Activated CD4-positive, CD25-positive, alpha-beta regulatory T cell (primary cell): ENCODE measurements at places on chromosomes 13 and 19.
A peak's percentile ranks its signal among the peaks of the same experiment; 100 is the strongest.

DNA sequence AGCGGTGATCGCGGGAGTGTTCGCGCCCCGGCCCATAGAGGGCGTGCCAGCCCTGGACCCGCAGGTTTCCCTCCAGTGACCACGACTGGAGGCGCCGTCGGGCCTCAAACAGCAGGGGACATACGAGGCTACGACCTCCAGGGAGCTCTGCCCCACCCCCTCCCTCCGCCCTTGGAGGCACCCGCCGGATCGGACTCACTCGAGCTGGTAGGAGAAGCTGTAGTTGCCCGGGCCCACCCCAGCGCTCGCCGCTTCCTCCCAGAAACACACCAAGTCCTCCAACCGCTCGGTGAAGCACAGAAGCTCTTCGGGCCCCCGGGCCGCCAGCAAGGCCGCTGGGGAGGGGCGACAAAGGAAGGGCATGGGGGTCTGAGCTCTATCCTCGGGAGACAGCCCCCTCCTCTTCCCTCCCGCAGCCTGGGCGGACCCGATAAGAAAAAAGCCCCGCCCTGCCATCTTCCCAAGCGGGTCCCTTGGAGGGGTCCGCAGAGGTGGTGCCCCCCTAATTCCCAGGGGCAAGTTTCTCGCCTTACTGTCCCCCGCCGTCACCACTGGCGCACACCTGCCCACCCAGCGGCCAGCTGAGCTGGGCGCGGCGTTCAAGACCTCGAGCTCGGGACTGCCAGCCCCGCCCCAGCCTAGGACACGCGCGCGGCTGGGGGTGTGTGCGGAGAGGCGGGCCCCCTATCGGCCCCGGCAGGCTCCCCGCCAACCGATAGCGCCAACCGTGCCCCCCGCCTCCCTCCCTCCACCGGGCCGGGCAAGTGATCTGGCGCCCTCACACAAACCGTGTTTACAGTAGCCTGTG lies 1.0 kb downstream of the EPOR start:
- peak; percentile 17 for DNase-seq

DNA sequence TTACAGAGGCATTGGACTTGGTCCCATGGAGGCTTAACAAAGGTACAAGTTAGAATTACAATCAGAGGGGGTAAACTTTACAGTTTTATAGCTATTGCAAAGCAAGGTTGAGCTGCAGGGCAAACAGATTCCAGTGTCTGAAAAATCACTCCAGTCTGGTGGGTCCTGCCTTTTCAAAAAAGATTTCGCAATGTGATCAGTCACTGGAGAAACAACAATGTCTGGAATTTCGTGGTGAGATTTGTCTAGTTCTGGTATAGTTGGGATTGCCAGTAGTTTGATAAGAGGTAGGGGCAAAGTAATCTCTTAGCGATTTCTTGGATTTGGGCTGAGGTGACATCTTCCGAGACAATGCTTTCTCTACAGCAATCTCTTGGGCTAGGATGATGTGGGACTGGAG lies 1198.2 kb upstream of the PCDH9 start:
- DNase-seq, result no peak

DNA sequence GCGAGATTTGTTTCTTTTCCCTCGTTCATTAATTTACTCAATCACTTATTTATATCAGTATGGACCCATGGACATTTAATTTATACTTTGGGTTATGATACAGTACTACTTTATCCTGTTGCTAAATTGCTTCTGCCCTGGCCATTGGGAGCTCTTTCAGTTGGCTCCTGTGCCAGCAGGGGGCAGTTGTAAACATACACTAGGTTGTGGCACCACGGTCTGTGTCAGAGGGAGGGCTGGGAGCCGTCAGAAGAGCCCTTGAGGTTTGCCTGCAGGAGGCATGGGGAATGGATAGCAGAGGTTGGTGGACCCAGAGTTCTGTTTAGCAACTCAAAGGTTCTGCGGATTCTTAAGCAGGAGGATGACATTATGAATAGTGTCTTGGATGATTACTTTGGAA lies 94.3 kb downstream of the ERCC5 start:
- DNase-seq, result no peak

DNA sequence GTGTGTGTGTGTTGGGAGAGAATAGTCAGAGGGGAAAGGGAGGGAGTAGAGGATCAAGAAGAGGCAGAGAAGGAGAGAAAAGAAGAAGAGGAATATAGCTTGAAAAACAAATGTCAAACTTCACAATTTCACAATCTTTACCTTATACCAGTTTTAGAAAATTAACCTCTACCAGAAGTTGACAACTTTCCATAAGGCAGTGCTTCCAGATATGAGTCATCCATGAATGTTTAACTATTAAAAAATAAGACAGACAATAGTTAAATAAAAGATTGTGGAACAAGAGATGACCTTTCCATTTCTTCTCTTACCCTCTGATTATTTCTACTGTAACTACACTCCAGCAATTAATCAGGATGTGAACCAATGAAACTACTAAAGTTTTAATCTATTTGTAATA lies 229.4 kb downstream of the ITGBL1 start:
- DNase-seq, result no peak

DNA sequence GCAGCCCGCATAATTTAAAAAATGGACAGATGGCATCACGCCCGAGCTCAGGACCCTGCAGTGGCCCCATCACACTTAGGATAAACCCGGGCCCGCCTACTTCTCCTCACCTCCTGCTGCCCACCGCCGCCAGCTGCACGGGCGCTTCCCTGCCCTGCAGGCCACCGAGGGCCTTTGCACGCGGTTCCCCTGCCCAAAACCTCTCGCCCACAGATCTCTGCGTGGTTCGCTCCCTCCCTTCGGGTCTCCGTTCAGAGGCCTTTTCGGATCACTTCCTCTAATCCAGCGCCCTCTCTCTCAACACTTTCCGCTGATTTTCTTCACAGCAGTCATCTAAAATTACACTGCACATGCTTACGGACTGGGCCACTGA lies 1.8 kb downstream of the SHISA7 start:
- no peak for DNase-seq

- no peak for DNase-seq
Observed at GRCh38 chr19:11425719-11426457, 6.8 kb upstream of the RGL3 start.

DNA sequence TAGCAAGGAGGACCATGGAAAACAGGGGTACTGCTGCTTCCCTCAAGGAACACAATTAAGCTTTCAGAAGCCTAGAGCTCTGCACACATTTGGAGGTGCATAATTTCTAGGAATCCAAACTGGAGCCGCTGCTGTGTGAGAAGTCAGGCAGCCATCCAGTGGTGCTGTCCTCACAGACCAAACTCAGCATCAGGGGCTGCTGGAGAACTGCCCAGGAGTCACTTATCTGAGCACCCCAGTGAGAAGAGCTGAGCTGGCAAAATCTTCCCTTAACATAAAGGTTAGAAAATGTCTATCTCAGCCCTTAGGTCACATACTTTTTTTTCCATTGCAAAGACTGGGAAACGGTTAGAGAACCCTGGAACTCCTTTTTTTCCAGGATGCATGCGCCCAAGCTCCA lies 72.8 kb downstream of the ATP7B start:
- no peak for DNase-seq

- no peak for DNase-seq
Observed at GRCh38 chr19:53311044-53311443, 22.5 kb upstream of the ZNF845 start.

DNA sequence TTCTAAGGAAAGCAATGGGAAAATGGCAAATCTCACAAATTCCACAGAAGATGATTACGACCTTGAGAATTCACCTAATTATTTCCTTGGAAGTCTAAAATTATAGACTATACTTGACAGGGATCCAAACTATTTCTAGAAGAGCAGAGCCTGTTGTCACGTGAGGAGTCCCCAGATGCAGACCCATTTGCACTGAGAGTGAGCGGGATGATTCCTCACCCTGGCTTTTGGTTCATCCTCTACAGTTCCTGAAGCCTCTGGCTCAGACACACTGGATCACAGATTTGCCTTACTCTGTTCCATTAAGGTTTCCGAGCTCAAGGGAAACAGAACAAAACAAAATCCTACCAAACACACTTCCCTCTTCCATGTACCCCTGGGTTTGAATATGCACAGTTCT lies 23.0 kb upstream of the CYSLTR2 start:
- DNase-seq, result no peak

GRCh38 chr19:37217480-37217774 lies 587 bp upstream of the ZNF383 start:
- DNase-seq, result no peak

DNA sequence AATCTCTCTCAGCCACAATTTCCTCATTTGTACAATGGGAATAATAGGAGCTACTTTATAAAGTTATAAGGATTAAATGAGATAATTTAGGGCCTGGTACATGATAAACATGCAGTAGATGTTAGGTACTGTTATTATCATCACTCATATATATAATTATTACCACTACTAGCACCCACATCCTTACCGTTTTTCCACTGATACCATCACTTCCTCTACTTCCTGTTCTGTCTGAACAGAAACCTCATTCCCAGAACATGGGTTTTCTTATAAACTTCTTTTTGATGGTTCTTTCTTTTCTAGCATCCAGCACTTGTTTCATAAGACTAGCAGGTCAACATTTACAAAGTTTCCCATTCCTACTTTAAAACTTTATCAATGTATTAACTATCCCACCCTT lies 6.3 kb downstream of the CDADC1 start:
- DNase-seq, result no peak

DNA sequence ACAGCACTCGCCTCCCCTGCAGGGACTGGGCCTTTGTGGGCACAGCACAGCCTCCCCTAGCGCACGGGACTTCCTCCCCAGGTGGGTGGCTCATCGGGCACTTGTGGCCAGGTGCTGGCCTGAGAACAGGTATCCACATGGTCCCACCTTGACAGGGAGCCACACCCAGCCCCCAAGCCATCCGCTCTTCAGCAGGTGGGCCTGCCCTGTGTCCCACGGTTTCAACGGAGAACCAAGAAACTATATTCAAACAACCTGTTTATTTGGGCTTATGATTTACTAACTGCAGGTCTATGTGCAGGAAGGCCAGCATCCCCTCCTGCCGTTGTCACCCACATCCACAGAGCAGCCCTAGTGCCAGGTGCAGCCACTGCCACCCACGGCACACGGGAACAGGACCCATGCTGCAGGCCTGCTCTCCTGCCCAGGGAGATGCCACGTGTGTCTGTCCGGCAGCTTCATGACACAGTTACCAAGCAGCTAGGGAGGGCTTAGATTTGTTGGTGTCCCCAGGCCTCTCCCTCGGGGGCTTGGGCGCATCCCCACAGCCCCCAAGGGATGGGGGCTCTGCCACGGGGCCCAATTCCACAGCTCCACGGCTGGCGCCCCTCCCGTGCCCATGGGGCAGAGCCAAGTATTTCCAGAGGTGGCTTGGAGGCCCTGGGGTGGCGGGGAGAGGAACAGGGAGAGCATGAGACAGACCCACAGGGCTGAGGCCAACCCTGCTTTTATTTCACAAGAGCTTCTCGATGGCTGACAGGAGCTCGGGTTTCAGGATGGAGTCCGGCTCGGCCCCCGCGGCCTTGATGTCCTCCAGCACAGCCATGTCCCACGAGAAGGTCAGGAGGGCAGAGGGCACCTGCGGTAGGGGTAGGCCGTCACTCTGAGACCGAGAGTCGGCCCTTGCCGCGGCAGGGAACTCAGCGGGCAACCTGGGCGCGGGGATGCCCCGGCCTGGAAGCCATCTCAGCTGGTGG lies 12.5 kb downstream of the UBXN6 start:
- no peak for DNase-seq

GRCh38 chr13:88136098-88136790 lies 465.1 kb downstream of the SLITRK5 start:
- no peak for DNase-seq

DNA sequence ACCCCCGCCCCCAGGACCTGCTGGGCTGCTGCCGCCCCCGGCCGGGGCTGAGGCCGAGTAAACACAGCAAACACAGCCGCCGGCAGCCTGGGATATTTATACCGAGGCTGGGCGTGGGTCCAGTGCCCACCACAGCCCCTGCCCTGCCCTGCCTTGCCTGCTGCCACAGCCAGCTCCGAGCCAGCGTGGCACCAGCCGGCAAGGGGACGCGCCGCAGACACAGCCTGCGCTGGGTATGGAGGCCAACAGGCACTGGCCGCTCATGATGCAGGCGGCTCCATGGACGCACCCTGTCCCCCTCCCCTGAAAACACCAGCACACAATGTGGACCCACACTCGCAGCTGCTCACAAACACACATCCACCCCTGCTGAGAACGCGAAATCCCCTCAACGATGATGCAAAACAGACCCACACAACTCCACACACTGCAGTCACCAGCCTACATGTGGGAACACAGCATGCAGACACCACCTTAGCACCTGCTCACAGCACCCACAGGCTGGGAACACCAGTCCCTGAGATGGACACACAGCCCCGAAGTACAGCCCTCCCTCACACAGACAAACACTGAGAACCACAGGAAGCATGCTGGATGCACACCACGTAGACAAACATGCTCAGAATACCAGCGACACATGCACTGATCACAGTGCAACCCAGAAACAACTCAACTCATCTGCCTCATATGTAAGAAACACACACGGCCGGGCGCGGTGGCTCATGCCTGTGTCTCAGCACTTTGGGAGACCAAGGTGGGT lies 16.2 kb downstream of the CCDC97 start:
- DNase-seq, result no peak

GRCh38 chr19:35644987-35645679 lies 3.0 kb upstream of the COX6B1 start:
- DNase-seq, result peak; percentile 30

DNA sequence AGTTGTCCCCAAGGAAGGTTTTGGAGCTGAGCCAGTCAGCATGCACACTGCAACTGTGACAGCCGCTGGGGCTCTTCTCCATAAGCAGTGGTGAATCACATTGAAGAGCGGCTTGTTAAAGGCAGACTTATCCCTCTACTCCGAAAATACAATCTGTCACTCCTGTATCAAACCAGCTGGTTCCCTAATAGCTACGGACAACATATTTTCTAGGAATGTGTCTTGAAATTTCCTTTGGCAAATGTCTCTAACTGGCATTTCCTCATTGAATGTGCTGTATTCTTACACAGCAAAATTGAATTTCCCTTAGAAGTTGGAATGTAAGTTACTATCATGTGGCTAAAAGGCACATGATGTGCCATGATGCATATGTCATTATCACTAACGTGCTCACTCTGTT lies 104.0 kb upstream of the GPR12 start:
- no peak for DNase-seq

- no peak for DNase-seq
Observed at GRCh38 chr13:95684418-95684817, 7.5 kb downstream of the DNAJC3 start.

DNA sequence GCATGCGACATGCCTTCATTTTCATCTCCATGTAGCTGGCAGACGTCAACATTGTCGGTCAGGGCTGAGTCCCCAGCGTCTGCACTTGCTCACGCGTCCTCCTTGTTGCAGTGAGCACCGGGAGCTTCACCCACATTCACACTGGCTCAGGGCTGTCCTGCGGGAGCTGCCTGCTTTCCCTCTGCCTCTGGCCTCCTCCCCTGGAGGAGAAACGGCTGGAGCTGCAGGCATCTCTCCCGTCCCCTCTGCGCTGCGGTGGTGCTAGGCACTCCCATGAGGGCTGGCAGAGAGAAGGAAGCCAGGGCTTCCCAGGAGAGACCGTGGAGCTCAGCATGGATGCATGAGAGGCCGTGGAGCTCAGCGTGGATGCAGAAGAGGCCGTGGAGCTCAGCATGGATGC lies 18.4 kb upstream of the TMEM255B start:
- DNase-seq, result no peak

- DNase-seq, result no peak
Observed at GRCh38 chr19:10256551-10256950, 4.5 kb downstream of the MRPL4 start.

GRCh38 chr13:90416519-90416918 lies 931.0 kb upstream of the MIR17HG start:
- DNase-seq, result no peak

- DNase-seq, result no peak
Observed at GRCh38 chr19:56107626-56108351, 13.3 kb downstream of the ZNF787 start.

GRCh38 chr13:49840266-49840665 lies 47.8 kb upstream of the KPNA3 start:
- no peak for DNase-seq
